ENCODE measurements at places on chromosomes 11 and 22. TPM values are rescaled to one million over a fixed set of nuclear protein-coding genes. Genes with fewer than 3 reads are reported as not detected.
A peak's percentile ranks its signal among the peaks of the same experiment; 100 is the strongest.

The TSPAN18 gene
- 15.2 TPM for total RNA-seq

The APOBEC3H gene
- total RNA-seq, result not detected

The SYCE3 gene
- total RNA-seq, result not detected

The RDX gene
- total RNA-seq, result 57.5 TPM

The CABP7 gene
- 0.09 TPM for total RNA-seq

The PDE2A gene
- total RNA-seq, result 10.7 TPM

The SPDYC gene
- total RNA-seq, result not detected

DNA sequence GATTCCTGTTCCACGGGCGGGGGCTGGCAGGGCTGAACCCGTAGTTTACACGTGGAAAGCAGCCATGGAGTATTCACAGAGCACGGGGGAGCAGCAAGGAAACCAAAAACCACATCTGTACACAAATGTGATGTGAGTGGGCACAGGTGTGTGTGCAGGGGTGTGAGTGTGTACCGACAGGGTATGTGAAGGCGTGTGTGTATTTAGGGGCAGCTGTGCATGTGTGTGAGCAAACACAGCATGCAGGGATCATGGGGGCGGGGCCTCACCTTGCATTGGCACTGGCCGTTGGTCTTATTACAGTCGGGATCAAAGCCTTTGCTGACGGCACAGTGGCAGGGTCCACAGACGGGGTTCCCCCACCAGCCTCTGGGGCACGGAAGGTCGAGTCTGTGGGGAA lies 58.4 kb downstream of the TRMU start:
- H3K4me3 ChIP-seq, result no peak overlapping the region
- no peaks in the 10 kb centered on the region for H3K27me3 ChIP-seq
- H3K36me3 ChIP-seq, result no peaks in the 10 kb centered on the region
- H3K4me1 ChIP-seq, result peaks cover 14% of the 10 kb centered on the region
- no peak for DNase-seq
- H3K27ac ChIP-seq, result no peak overlapping the region

DNA sequence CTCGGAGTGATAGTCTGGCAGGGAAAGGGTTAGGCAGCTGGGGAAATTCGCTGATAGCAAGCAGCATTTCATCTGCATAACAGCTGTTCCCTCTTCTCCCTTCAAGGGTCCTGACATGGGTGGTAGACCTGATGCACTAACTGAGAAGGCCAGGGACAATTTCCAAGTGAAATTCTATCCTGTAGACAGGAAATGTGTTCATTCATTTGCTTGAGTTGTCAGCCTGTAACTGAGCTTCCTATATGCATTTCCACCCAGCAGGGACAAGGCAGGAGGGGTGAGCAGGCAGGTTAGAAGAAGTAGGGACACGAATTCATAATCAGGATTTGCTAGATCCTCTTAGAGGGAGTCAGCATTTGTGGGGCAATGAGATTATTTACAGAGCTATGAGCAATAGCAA lies 154.3 kb upstream of the NCAM1 start:
- no peaks in the 10 kb centered on the region for H3K27me3 ChIP-seq
- no peak overlapping the region for H3K4me3 ChIP-seq
- H3K4me1 ChIP-seq, result peaks cover 30% of the 10 kb centered on the region
- H3K36me3 ChIP-seq, result no peaks in the 10 kb centered on the region
- peak; percentile 74 for DNase-seq
- H3K27ac ChIP-seq, result no peak overlapping the region

GRCh38 chr11:49442669-49443068 lies 234.3 kb upstream of the FOLH1 start:
- H3K27ac ChIP-seq, result no peak overlapping the region
- no peak overlapping the region for H3K4me3 ChIP-seq
- no peaks in the 10 kb centered on the region for H3K4me1 ChIP-seq
- H3K27me3 ChIP-seq, result no peaks in the 10 kb centered on the region
- DNase-seq, result no peak

- no peaks in the 10 kb centered on the region for H3K36me3 ChIP-seq
- peaks cover 4% of the 10 kb centered on the region for H3K4me1 ChIP-seq
- H3K27ac ChIP-seq, result no peak overlapping the region
- peak; percentile 2 for DNase-seq
- no peaks in the 10 kb centered on the region for H3K27me3 ChIP-seq
Observed at GRCh38 chr11:67998150-67999045, 5.5 kb downstream of the UNC93B1 start.

GRCh38 chr11:74453373-74453975 lies 13.9 kb downstream of the KCNE3 start:
- H3K27me3 ChIP-seq, result peaks cover 2% of the 10 kb centered on the region
- peak; percentile 56 for DNase-seq
- no peak overlapping the region for H3K27ac ChIP-seq
- H3K36me3 ChIP-seq, result no peaks in the 10 kb centered on the region
- no peaks in the 10 kb centered on the region for H3K4me1 ChIP-seq

DNA sequence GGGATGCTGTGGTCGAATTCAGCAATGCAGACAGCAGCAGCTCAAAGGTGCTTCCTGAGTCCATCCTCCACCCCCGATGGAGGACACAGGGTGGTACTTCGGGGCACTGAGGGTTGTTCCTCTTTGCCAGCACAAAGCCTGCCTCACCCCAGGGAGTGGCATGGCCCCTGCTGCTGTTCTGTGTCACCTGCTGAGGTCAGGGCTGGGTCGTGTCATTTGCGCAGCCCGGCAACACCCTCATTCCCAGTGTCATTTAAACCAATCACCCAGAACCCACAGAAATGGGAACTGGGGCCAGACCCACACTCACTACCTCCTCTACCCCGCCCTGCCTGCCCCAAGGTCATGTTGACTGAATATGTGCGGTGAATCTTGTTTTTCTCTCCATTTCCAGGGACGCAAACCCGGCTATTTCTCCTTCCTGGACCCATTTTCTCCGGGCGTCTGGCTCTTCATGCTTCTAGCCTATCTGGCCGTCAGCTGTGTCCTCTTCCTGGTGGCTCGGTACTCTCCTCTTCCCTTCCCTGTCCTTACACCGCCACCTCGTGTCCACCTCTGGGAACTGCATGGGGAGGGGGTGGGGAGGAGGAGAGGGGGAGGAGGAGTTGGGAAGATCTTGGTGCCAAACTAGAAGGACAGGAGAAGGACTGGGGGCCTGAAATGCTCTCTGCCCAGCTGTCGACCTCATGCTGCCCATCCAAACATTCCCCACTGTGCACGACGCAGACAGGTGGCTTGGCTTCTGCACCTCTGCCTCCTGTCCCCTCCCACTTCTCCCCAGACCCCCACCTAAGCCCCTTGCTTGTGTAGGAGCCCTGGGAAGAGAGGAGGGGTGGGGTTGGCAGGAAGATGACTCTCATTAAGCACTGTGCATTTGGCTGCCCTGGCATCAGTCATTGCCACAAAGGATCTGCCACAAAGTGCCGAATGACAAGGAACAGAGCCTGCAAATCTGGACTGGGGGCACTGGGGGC lies 71.2 kb upstream of the TBCEL start:
- H3K4me1 ChIP-seq, result peaks cover 36% of the 10 kb centered on the region
- H3K27me3 ChIP-seq, result peaks cover 5% of the 10 kb centered on the region
- peak overlapping the region; percentile 51 for H3K27ac ChIP-seq
- no peaks in the 10 kb centered on the region for H3K36me3 ChIP-seq
- DNase-seq, result peak; percentile 93
- H3K4me3 ChIP-seq, result no peak overlapping the region

- peak overlapping the region; percentile 84 for H3K27ac ChIP-seq
- H3K27me3 ChIP-seq, result no peaks in the 10 kb centered on the region
- DNase-seq, result peak; percentile 67
- H3K36me3 ChIP-seq, result peaks cover 12% of the 10 kb centered on the region
Observed at GRCh38 chr11:74139151-74139918, 31.5 kb downstream of the C2CD3 start.

- no peak overlapping the region for H3K4me3 ChIP-seq
- DNase-seq, result no peak
- peaks cover 15% of the 10 kb centered on the region for H3K27me3 ChIP-seq
Observed at GRCh38 chr11:117678658-117679406, 118.2 kb downstream of the DSCAML1 start.

DNA sequence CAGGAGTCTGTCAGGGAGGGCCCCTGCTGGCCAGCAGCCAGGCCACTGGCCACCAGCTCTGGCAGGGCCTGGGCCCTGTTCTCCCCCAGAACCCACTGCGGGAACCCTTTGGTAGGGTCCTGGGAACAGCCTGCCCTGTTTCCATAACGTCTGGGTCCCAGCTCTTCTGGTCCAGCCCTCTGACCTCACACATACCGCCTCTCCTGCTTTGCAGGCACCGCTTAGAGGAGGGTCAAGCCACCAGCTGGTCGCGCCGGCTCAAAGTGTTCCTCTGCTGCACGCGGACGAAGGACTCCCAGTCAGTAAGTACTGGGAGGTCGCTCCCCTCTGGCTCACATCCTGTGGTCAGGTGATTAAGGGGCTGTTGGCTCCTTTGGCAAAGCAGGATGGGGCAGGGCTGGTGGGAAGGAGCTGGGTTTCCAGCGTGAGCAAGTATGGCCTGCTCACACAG lies 26.6 kb upstream of the MYRF start:
- no peaks in the 10 kb centered on the region for H3K27me3 ChIP-seq
- no peak overlapping the region for H3K27ac ChIP-seq
- peaks cover 16% of the 10 kb centered on the region for H3K4me1 ChIP-seq
- no peak overlapping the region for H3K4me3 ChIP-seq
- no peak for DNase-seq

GRCh38 chr11:92357344-92357743 lies 132.7 kb downstream of the FAT3 start:
- no peak overlapping the region for H3K4me3 ChIP-seq
- H3K36me3 ChIP-seq, result no peaks in the 10 kb centered on the region
- DNase-seq, result no peak
- no peaks in the 10 kb centered on the region for H3K4me1 ChIP-seq

DNA sequence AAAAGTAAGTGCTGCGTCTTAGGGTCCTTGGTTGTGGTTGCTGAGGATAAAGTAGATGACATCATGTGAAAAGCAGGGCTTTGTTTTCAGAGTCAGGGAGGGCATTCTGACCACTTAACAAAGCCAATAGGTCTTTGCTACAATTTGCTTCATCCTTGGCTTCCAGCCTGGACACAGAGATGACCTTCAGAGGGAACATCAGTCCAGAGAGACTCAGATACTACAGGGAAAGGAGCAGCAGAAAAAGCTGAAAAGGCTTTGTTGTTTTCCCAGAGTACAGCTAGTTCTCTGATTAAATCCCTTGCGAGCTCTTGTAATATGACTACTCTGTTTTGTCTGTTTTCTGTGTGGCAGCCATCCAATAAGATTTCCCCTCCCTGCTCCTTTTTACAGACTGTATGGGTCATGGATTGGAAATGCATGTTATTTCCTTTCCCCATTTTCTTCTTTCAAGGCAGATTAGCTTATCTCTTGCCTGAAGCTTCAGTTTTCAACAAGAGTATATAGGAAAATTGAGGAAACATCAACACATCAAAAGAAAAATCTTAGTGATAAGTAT lies 31.9 kb downstream of the ATG13 start:
- H3K36me3 ChIP-seq, result peaks cover 55% of the 10 kb centered on the region
- DNase-seq, result peak; percentile 88
- H3K27me3 ChIP-seq, result no peaks in the 10 kb centered on the region
- H3K4me3 ChIP-seq, result no peak overlapping the region
- peak overlapping the region; percentile 91 for H3K27ac ChIP-seq
- peaks cover 2% of the 10 kb centered on the region for H3K4me1 ChIP-seq

DNA sequence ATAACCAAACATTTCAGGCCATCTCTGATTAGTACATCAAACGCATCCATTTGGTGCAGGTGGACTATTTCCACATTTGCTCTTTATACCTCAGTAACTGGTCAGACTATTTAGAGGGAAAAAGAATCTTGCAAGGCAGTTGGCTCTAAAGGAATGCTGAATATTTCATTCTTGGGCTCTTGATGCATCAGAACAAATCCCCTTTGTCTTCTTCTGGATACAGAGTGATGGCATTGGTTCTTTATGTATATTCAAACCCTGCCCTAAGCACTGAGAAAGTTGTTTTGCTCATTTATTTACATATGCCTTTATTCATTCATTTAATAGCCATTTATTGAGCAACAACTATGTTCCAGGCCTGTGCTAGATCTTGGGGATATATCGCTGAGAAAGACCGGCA lies 31.1 kb upstream of the RAB30 start:
- no peak overlapping the region for H3K27ac ChIP-seq
- H3K4me1 ChIP-seq, result no peaks in the 10 kb centered on the region
- no peaks in the 10 kb centered on the region for H3K36me3 ChIP-seq
- H3K4me3 ChIP-seq, result no peak overlapping the region
- H3K27me3 ChIP-seq, result no peaks in the 10 kb centered on the region
- DNase-seq, result no peak

DNA sequence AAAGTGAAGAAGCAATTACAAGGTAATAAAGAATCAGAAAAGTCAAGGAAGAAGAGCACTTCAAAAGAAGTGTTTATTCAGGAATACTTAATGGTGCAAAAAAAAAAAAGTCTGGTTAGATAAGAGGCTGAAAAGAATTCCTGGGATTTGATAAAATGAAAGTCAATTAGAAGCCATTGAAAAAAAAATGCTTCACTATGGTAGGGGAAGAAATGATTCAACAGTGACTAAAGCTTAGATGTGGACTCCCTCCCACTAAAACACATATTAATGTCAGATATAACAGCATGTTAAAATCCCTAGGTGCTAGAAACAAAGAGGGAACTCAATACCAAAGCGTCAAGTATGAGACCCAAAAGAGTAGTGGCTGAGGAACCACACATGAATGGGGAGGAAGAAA lies 335.3 kb upstream of the PITPNB start:
- no peaks in the 10 kb centered on the region for H3K4me1 ChIP-seq
- H3K27ac ChIP-seq, result no peak overlapping the region
- DNase-seq, result no peak
- no peaks in the 10 kb centered on the region for H3K27me3 ChIP-seq
- no peak overlapping the region for H3K4me3 ChIP-seq

GRCh38 chr11:92236856-92237255 lies 12.2 kb downstream of the FAT3 start:
- no peaks in the 10 kb centered on the region for H3K36me3 ChIP-seq
- no peak for DNase-seq
- H3K4me1 ChIP-seq, result no peaks in the 10 kb centered on the region
- H3K27ac ChIP-seq, result no peak overlapping the region
